Activated T-helper 1 cell treated with anti-CD3 and anti-CD28 coated beads, Interleukin-12 subunit alpha, Interleukin-12 subunit beta, Interleukin-2, Interleukin-4 antibody, amounts not matched to agents 30 ng/mL and 10 ng/mL and 1 ng/mL, durations not matched to agents 14 hours and 24 hours and 36 hours (primary cell): ENCODE measurements at places on chromosomes 12 and 14. TPM values are rescaled to one million over a fixed set of nuclear protein-coding genes. Genes with fewer than 3 reads are reported as not detected.

GRCh38 chr12:74957231-74957630, 252.4 kb downstream of the KCNC2 start:
- H3K27me3 ChIP-seq = peaks cover 2% of the 10 kb centered on the region
- H3K4me1 ChIP-seq = no peaks in the 10 kb centered on the region
- no peak overlapping the region for H3K27ac ChIP-seq

DNA sequence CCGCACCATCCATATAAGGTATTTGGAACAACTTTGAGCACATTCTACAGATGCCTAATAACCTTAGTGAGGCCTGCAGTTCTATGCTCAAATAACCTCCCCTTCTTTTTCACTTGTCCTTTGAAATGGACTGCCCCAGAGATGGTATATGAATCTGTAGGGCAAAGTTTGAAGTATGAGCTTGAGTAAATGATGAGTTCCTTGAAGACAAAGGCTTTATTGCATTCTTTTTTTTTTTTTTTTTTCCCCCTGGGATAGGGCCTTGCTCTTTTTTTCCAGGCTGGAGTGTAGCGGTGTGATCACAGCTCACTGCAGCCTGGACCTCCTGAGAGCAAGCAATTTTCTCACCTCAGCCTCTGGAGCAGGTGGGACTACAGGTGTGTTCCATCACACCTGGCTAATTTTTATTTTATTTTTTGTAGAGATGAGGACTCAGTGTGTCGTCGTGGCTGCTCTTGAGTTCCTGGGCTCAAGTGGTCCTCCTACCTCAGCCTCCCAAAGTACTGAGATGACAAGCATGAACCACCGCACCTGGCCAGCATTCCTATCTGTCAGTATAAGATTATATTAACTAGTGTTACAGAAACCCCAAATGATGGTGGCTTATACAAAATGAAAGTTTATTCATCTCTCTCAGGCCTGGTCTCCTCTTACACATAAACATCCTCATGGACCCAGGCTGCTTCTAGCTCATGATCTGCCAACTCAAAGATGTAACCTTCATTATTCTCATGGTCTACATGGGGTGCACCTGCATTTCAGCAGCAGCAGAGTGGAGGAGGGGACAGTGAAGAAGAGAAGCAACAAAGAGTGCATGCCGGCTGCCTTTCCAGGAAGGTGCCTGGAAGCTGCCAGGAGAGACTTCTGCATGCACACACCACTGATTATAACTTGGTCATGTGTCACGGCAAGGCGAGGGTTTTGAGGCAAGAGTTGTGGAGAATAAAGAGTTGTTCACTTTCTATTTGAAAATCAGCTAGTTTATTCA, 101.4 kb downstream of the DUSP16 start:
- peaks cover 15% of the 10 kb centered on the region for H3K36me3 ChIP-seq
- DNase-seq = no peak
- H3K4me3 ChIP-seq = peak overlapping the region; percentile 75
- no peaks in the 10 kb centered on the region for H3K27me3 ChIP-seq

DNA sequence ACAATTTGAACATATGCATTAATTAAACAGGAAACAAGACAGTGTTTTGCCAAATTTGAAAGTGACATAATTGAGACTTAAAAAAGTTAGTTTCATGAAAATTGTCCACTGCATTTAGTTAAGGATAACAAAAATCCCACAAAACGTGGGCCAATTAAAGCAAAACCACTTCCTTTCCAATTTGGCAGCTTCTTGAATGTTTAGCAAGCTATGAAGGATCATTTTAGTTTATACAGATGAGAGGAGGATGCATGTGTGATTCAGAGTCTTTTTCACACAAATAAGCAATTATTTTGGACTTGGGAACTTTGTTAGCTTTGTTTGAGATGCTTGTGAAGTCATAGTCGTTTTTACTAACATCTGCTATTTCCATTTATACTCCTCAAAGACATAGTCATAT, 109.6 kb downstream of the ATXN7L3B start:
- H3K36me3 ChIP-seq = no peaks in the 10 kb centered on the region
- no peak overlapping the region for H3K27ac ChIP-seq
- no peaks in the 10 kb centered on the region for H3K27me3 ChIP-seq
- no peak for DNase-seq

- H3K4me1 ChIP-seq = no peaks in the 10 kb centered on the region
- H3K36me3 ChIP-seq = no peaks in the 10 kb centered on the region
- DNase-seq = no peak
- no peak overlapping the region for H3K4me3 ChIP-seq
- no peak overlapping the region for H3K27ac ChIP-seq
- H3K27me3 ChIP-seq = no peaks in the 10 kb centered on the region
Observed at GRCh38 chr12:105804591-105805265, 334.0 kb downstream of the NUAK1 start.

DNA sequence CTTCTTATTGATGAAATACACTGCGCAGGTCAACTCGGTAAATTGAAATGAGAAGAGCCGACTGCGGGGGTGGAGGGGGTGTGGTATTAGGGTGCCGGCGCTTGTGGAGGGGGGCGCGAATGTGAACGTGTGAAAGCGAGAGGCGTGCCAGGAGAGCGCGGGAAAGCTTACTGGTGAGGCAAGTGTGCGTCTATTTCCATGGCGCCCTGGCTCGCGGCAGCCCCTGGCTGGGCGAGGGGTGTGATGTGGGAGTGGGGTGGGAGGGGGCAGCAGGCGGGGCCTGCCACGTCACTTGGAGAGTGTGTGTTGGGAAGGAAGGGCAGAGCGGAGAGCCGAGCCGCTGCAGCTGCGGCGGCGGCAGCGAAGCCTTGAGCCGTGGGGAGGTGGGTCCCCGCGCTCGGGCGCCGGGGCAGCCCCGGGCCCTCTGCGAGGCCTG, 88.8 kb downstream of the GALNT8 start:
- peaks cover 30% of the 10 kb centered on the region for H3K4me1 ChIP-seq
- H3K4me3 ChIP-seq = no peak overlapping the region
- peaks cover 20% of the 10 kb centered on the region for H3K36me3 ChIP-seq

DNA sequence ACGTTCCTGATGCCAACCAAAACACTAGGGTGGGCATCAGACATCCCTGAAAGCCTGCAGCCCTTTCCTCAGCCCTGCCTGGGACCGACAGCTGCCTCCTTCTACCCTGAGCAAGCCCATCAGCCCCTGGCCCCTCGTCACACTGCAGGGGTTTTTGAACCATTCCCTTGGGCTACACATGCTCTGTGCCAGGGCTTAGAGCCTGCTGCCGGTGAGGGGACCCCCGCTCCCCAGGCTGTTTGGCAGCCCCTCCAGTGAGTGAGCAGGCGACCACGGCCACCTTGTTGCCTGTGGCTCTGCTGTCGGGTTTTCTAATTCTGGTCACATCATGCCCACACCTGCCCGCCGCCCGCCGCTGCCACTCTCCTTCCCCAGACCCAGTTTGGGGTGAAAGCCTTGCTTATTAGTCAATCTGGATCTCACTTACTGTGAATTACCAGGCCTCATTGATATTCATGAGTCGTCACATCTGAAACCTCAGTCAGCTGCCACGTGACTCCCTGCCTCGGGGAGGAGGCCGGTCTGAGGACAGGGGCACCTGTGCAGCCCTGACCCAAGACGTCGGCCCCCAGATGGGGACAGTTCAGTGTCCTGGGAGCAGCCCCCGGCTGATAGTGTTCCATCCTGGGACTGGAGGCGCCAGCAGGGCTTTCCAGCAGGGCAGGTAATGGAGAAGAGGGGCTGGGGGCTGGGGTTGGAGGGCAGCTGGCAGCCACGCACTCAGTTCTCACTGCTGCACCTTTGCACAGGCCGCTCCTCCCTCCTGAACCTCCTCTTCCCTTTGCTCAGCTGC, 163.0 kb downstream of the RBM19 start:
- no peak for DNase-seq
- H3K4me1 ChIP-seq = no peaks in the 10 kb centered on the region
- no peak overlapping the region for H3K27ac ChIP-seq
- H3K4me3 ChIP-seq = no peak overlapping the region

DNA sequence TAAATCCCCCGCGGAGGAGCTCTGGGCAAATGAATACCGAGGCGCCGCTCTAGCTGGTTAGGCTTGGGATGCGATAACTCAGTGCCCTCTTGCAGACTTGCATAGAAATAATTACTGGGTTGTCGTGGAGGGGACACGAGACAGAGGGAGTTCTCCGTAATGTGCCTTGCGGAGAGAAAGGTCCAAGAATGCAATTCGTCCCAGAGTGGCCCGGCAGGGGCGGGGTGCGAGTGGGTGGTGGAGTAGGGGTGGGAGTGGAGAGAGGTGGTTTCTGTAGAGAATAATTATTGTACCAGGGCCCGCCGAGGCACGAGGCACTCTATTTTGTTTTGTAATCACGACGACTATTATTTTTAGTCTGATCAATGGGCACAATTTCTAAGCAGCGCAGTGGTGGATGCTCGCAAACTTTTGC, 2.5 kb upstream of the TBX5 start:
- DNase-seq = no peak
- peaks cover 91% of the 10 kb centered on the region for H3K27me3 ChIP-seq
- peaks cover 3% of the 10 kb centered on the region for H3K36me3 ChIP-seq
- no peak overlapping the region for H3K4me3 ChIP-seq
- H3K27ac ChIP-seq = peak overlapping the region; percentile 67

GRCh38 chr12:94218233-94218632, 69.9 kb downstream of the PLXNC1 start:
- peaks cover 25% of the 10 kb centered on the region for H3K36me3 ChIP-seq
- no peak overlapping the region for H3K4me3 ChIP-seq
- DNase-seq = no peak
- no peak overlapping the region for H3K27ac ChIP-seq

DNA sequence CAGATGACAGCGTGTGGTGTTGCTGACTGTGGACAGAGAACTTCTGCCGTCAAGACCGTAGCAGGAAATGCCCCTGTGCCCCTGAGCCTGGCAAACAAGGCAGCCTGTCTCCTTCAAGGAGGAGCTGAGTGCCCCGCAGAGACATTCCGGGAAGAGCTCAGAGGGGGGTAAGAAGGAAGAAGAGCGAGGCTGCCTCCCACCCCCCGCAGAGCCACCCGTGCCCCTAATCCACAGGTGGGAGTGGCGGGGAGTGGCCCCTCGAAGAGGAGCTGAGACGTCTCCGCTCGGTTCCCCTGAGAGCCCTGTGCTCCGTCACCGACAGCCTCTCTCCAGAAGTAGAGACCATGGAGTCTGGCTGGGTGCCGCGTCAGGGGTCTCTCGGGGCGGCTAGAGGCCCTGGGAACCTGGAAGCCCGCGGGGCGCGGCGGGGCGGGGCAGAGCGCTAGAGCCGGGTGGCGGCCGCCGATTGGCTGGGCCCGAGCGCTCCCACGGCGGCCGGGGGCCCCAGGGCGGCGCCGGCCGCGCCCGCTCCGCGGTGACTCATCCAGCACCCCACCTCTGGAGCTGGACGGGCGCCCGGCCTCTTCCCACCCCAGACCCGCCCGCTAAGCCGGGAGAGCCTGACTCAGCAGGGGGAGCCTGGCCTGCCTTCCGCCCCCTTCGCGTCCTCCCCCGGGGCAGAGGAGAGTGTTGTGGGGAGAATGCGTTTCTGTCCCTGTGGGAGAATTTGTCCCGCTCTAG, 25.2 kb upstream of the KRT78 start:
- peaks cover 15% of the 10 kb centered on the region for H3K4me1 ChIP-seq
- peak overlapping the region; percentile 70 for H3K4me3 ChIP-seq
- peak overlapping the region; percentile 68 for H3K27ac ChIP-seq
- H3K27me3 ChIP-seq = peaks cover 12% of the 10 kb centered on the region
- peak; percentile 51 for DNase-seq

DNA sequence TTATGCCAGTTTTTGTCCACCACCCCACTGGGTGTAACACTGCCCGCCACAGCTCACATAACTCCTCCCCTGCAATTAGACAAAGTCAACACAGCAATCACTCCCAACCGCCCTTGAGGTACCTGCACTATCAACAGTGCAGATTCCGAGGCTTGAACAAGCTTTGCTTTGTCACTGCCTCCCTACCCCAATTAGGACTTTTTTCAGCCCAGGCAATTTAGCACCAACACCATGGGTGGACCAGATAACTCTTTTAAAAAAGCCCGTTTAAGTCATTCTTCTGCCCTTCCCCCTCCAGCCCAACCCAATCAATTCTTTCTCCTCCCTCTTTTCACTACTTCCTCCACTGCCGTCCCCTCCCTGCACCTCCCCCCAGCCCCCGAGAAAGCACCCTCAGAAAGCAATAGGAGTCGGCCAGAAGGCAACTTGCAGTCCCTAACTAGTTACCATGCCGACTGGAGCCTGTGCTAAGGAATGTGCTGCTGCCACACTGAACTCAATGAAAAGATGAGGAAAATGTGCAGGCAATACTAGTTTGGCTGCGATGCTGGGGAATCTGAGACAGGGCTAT, 45.7 kb upstream of the OTX2 start:
- H3K4me3 ChIP-seq = no peak overlapping the region
- H3K27me3 ChIP-seq = peaks cover 16% of the 10 kb centered on the region
- no peak for DNase-seq
- no peak overlapping the region for H3K27ac ChIP-seq
- H3K36me3 ChIP-seq = no peaks in the 10 kb centered on the region

DNA sequence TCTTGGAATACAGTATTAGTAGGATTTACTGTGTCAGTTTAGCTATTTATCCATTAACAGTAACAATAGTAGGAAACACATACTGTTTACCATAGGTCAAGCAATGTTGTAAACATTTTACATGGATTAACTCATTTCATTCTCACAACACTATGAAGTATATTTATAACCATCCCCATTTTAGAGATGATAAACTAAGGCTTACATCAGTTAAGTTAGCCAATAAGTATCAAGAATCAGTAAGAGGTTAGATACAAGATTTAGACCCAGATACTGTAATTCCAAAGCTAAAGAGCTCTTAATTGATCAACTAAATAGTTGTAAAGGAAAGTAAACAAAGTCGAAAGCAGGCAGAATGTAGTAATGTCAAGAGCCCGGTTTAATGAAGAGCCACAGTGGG, 1.1 kb downstream of the SYNJ2BP start:
- H3K4me1 ChIP-seq = peaks cover 21% of the 10 kb centered on the region
- H3K4me3 ChIP-seq = peak overlapping the region; percentile 82
- H3K27ac ChIP-seq = no peak overlapping the region
- H3K36me3 ChIP-seq = peaks cover 3% of the 10 kb centered on the region

DNA sequence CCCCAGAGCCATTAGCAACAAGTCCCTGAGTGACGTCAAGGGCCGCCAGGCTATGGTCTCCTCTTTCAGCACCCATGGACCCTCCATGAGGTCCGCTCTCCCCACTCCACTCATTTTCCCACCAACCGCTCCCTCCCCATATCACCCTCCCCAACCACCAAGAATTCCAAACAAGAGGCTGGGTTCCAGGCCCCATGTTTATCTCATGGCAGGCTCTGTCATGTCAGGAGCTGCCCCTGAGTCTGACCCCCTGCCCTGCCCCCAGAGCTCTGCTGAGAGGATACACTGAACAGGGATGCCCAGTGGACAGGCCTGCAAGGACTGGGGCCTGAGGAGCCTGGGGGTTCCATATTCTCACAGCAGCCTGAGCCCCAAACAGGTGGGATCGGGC, 21.6 kb upstream of the SMUG1 start:
- DNase-seq = no peak
- peaks cover 28% of the 10 kb centered on the region for H3K27me3 ChIP-seq
- H3K36me3 ChIP-seq = no peaks in the 10 kb centered on the region
- peaks cover 5% of the 10 kb centered on the region for H3K4me1 ChIP-seq
- no peak overlapping the region for H3K4me3 ChIP-seq

GRCh38 chr14:70882776-70883492, 24.3 kb upstream of the PCNX1 start:
- no peaks in the 10 kb centered on the region for H3K27me3 ChIP-seq
- no peak overlapping the region for H3K4me3 ChIP-seq
- H3K36me3 ChIP-seq = no peaks in the 10 kb centered on the region
- DNase-seq = no peak
- peaks cover 67% of the 10 kb centered on the region for H3K4me1 ChIP-seq

The ATL1 gene
- 0.83 and 1.2 TPM in 2 replicates for total RNA-seq

The SIX6 gene
- total RNA-seq = not detected in 2 replicates

The FGF23 gene
- total RNA-seq = not detected in 2 replicates
